Hindlimb muscle (tissue), 1 donor: ENCODE measurements at places on chromosomes 4 and X. TPM values are rescaled to one million over a fixed set of nuclear protein-coding genes. Genes with fewer than 3 reads are reported as not detected.

The AR gene
- 6.3 TPM for polyA plus RNA-seq

The MAML3 gene
- 6.0 TPM for polyA plus RNA-seq

The STS gene
- polyA plus RNA-seq: 16.6 TPM

The SLC6A14 gene
- polyA plus RNA-seq: not detected

The FGFBP1 gene
- not detected for polyA plus RNA-seq

The GAB1 gene
- 31.5 TPM for polyA plus RNA-seq

The HTN1 gene
- polyA plus RNA-seq: 0.05 TPM

The DCAF4L1 gene
- 0.34 TPM for polyA plus RNA-seq
